ENCODE measurements at places on chromosomes 7 and 10.

GRCh38 chr10:11298116-11298515 is 280.4 kb downstream of the CELF2 start:
- DNase-seq = peak; percentile 11

DNA sequence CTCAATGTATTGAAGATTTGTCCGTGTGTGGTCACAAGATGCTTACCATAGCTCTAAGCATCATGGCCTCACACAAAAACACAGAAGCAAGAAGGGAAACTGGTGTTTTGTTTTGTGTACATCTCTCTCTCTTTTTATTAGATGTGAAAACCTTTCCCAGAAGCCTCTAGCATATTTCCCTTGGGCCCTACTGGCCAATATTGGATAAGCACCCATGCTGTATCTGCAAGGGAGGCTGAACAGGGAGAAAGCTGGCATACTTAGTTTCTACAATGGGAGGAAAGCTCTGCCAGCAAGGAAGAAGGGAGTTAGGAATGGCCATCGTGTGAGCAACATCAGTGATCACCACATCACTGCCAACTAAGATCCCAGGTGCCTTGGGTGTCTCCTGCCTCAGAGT is 9.6 kb upstream of the NAMPT start:
- no peak for DNase-seq

GRCh38 chr7:2237109-2237602 is 4.4 kb upstream of the MAD1L1 start:
- DNase-seq = no peak

DNA sequence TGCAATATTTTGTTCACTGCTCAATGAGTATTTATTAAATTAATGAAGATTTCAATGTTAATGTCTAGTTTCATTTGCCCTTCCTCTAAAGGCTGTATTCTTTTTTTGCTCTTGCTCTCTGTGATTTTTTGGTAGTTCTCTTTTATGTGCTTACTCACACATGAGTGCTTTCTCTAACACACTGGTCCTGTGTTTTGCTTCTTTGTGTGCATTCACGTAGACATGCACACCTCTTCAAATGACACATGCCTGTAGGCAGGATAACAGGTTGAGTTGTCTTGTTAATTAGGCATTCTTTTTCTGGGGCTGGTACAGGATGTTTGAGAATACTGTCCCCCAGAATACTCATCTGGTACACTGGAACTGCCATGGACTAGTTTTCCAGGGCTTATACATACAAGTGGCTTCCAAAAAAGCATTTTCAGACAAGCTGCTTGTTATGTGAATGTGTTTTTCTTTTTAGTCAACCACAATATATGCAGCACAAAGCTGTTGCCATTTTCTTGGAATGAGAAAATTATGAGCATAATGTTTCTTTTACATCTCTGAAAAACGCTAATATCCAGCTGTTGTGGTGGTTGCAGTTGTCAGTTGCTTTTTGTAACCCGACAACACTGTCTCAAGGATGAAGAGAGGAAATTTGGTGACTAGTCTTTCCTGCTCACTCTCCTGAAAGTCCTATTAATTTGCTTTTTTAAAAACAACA is 416.4 kb downstream of the AUTS2 start:
- no peak for DNase-seq

DNA sequence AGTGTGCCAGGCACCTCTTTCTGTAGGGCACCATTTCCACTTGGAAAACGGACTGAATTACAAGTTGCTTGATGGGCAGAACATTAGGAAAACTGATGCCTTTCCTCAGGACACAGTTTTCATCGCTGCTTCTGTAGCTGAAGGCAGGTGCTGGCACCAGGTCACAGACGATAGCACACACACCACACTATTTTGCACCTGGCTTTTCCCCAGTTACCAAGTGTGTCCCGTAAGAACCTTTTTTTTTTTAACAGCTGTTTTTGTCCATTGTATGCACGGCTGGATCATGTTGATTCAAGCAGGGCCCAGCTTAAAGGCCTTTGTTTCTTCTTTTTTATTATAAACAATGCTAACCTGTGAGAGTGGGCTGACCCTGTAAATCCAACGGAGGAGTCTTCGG is 1.3 kb upstream of the GET4 start:
- DNase-seq = no peak

DNA sequence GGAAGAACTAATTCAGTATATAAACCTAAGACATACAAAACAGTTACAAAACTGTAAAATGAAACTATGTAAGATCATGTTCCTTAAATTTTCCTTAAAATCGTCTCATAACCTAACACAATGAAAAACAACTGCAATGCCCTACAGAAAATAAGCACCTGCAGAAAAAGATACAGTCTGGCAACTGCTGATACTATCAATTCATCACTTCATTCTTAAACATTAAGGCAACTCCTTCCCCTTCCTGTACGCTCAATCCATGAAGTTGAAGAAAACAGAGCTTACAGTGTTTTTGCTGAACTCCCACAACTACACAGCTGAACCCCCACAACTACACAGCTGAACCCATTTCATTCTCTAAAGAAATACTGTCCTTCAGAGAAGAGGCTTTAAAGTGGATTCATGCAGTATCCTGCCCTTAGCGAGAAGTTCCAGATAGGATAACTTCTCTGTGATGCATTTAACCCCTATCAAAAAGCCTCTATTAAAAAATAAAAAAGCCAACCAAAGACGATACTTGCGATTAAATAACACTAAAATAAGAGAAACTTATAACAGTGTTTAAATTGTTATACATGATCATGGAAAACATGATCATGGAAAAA is 50.0 kb downstream of the JMJD1C start:
- DNase-seq = no peak

Data from astrocyte of the hippocampus (primary cell).